Peyer's patch (tissue), 4 donors: ENCODE measurements at places on chromosomes 13 and 19. TPM values are rescaled to one million over a fixed set of nuclear protein-coding genes. Genes with fewer than 3 reads are reported as not detected.

Gene KIR2DL4
- total RNA-seq: 2.0 TPM

DNA sequence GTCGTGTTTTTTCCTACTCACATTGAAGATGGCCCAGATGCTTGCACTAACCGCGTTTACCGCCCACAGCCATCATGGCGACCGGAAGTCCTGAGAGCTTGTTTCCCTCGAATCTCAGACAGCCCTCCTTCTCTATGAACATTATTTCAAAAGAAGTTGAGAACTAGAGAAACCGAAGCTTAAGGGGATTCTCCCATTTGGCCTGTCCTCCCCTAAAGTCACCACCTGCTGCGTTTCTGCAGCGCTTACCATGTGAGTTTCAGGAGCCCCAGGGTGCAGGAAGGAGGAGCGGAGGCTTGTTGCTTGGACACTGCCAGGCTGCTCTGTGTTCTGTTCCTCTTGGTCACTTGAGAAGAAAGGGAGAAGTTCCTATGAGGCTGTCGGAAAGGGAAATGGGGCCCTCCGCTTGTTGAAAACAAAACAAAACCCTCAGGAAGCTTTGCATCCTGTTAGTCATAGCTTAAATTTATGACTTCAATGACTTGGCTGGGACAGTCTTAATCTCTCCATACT, 6.2 kb downstream of the CARD8 start:
- H3K27me3 ChIP-seq: no peaks in the 10 kb centered on the region
- peak overlapping the region; percentile 87 for H3K27ac ChIP-seq
- DNase-seq: peak; percentile 80
- peak overlapping the region; percentile 43 for H3K4me3 ChIP-seq
- no peaks in the 10 kb centered on the region for H3K36me3 ChIP-seq

DNA sequence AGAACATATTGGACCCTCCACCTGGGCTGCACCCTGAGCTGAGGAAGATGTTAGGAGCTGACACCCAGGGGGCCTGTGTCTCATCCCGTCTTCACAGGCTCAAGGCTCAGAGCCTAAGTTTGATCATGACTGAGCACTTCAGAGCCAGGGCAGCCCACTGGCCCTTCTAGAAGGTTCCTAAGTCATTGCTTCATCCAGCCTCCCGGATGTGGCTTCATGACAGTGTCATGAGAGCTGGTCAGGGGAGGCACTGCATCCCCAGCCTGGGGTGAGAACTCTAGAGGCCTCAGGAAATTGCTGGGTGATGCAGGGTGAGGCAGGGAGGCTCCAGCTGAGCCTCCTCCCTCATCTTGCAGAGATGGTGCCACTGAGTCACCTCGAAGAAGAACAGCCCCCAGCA, 24.9 kb upstream of the PIK3R2 start:
- no peak overlapping the region for H3K4me3 ChIP-seq
- no peaks in the 10 kb centered on the region for H3K4me1 ChIP-seq
- no peaks in the 10 kb centered on the region for H3K27me3 ChIP-seq
- no peak overlapping the region for H3K27ac ChIP-seq

DNA sequence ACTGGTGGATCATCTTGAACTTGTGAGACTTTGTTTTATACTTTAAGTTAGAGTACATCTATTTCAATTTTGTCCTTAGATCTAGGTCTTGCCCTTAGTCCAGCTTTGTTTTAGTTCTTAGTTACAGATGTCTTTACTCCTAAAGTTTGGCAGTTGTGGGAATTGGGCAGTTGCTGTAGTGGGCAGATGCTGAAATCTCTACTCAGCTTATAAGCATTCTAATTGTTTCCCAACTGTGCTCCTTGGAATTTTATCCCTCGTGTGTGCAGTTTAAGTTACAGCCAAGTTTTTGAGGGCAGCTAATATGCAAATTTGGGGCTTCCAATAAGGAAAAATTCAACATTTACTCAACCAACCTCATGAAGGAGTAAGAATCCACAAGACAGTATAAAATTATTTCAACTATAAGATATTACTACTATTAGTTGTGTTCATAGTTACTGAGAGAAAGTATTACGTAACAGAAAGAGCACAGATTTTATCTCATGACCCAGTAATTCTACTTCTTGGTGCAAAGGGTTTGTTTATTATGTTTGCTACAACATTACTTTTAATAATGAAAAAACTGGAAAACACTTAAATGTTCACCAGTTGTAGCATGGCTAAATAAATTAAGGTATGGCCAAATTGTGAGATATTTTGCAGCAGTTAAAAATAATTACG, 32.9 kb downstream of the CCDC122 start:
- no peak for DNase-seq
- no peaks in the 10 kb centered on the region for H3K4me1 ChIP-seq
- no peaks in the 10 kb centered on the region for H3K36me3 ChIP-seq
- H3K27me3 ChIP-seq: no peaks in the 10 kb centered on the region
- H3K27ac ChIP-seq: no peak overlapping the region

Gene FFAR3
- 1.1 TPM for total RNA-seq

DNA sequence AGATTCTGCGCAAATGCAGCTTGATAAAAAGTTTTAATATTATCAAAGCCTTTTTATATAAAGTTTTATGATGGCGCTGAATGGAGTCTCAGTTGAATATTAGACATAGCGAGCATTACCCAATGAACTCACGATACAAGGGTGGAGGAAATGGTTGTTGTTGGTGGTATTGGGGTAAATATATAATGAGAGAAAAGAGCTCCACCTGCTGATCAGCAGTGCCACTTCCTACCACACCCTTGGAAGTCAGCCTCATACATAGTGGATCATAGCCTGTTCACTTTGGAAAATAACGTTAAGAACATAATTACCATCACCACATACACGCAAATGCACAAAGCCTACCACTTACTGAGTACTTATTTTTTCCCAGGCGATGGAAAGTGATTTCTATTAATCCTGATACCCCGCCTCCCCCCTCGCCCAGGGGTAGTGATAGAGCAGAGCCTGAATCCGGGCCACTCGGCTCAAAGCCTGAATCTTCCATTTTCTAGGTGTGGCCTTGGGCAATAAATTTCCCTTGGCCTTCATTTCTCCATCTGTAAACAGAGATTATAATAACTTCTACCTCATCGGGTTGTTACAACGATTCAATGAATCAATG, 358.3 kb downstream of the KLF5 start:
- H3K4me1 ChIP-seq: no peaks in the 10 kb centered on the region
- H3K27me3 ChIP-seq: no peaks in the 10 kb centered on the region
- H3K36me3 ChIP-seq: no peaks in the 10 kb centered on the region
- H3K27ac ChIP-seq: no peak overlapping the region

DNA sequence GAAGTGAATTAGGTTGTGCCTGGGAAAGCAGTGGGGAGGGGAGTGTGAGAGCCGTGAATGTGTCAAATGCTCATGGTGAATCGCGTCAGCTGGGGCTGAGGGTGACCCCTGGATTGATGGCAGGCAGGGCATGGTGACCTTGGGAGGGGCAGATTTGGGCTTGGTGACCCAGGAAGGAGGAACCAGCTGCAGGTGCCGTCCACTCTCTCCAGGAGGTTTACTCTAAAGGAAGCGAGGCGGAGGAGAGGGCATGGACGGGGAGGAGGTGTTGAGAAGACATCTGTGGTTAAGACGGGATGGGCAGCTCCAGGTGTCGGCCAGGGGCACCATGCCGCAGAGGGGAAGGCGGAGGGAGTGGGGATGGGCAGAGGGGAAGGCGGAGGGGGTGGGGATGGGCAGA, 28.7 kb downstream of the TMEM255B start:
- H3K27ac ChIP-seq: no peak overlapping the region
- H3K36me3 ChIP-seq: no peaks in the 10 kb centered on the region
- no peak overlapping the region for H3K4me3 ChIP-seq
- peak; percentile 30 for DNase-seq
- no peaks in the 10 kb centered on the region for H3K4me1 ChIP-seq

- H3K4me1 ChIP-seq: no peaks in the 10 kb centered on the region
- no peak for DNase-seq
- H3K27me3 ChIP-seq: no peaks in the 10 kb centered on the region
- H3K4me3 ChIP-seq: no peak overlapping the region
- H3K36me3 ChIP-seq: no peaks in the 10 kb centered on the region
- no peak overlapping the region for H3K27ac ChIP-seq
Measured at GRCh38 chr19:12247644-12248222, 47.0 kb downstream of the ZNF44 start.

Gene OLFM4
- 613 TPM for total RNA-seq

GRCh38 chr19:19480688-19481087, 34.7 kb downstream of the TSSK6 start:
- no peaks in the 10 kb centered on the region for H3K27me3 ChIP-seq
- no peaks in the 10 kb centered on the region for H3K36me3 ChIP-seq
- H3K27ac ChIP-seq: no peak overlapping the region
- no peaks in the 10 kb centered on the region for H3K4me1 ChIP-seq
- no peak overlapping the region for H3K4me3 ChIP-seq

Gene LRP3
- 7.2 TPM for total RNA-seq

Gene TMIGD2
- total RNA-seq: 6.1 TPM

DNA sequence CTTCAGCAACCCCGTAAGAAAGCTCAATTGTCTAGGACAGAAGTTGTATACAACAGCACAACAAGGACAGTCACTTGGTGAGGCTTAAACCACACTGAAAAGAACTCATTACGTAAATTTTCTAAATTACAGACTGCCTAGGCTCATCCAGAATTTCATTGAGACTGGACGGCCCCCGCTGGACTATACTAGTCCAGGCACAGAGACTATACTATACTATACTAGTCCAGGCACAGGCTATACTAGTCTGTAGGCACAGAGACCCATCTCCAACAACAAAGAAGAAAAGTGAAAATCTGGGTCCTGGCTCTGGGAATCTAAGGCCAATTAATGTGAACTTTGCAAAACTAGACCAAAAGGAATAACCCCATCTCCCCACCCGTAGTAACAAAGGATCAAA, 700 bp downstream of the ZNF816 start:
- H3K4me3 ChIP-seq: peak overlapping the region; percentile 75
- peaks cover 9% of the 10 kb centered on the region for H3K4me1 ChIP-seq
- no peaks in the 10 kb centered on the region for H3K27me3 ChIP-seq
- peak overlapping the region; percentile 85 for H3K27ac ChIP-seq
- H3K36me3 ChIP-seq: no peaks in the 10 kb centered on the region

DNA sequence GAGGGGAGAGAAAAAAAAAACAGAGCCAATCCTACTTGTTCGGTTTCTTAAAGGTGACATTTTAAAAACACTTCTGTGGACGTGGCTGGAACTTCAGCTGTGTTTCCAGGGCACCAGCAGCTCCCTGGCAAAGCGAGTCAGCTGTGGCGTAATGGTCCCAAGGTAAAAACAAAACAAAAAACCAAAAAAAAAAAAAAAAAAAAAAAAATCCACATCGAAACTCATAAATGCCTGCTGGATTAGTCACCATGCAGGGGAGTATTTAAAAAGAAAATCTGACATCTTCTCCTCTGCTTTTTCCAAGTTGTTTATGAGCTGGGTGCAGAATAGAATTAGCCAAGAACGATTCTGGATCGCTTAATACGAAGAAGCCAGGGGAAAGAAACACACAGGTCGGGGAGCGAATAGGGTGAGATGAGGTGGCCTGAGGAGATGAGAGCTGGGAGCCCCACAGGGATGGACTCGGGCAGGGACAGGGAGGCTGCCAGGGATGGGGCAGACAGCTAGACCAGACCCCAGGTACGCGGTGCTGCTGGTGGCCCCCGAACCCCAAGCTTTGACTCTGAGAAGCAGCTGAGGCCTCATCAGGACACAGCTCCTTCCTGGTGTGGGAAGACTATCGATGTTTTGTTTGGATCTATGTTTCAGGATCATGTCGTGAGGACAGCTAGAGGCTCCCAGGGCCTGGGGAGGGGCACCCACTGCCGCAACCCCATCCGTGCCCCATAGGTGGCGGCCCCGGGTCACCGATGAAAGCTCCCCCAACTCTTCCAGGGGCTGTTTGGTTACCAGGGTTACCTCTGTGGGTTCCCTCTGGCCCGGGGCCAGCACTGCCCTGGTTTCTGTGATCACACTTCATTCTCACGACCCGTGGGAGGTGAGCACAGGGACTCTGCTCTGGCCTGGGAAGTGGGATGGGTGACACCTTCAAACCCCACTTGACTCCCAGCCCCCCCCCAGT, 3.1 kb upstream of the CTXN1 start:
- peaks cover 5% of the 10 kb centered on the region for H3K4me1 ChIP-seq
- no peaks in the 10 kb centered on the region for H3K36me3 ChIP-seq
- H3K27me3 ChIP-seq: no peaks in the 10 kb centered on the region
- no peak overlapping the region for H3K4me3 ChIP-seq

DNA sequence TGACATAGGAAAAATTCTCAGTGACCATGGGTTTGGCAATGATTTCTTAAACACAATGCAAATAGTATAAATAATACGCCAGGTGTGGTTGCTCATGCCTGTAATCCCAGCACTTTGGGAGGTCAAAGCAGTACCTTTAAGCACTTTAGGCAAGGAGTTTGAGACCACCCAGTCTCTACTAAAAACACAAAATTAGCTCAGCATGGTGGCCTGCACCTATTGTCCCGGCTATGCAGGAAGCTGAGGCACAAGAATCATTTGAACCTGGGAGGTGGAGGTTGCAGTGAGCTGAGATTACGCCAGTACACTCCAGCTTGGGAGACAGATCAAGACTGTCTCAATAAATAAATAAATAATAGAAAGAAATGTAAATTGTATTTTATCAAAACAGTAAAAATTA, 356.5 kb upstream of the SLITRK6 start:
- no peak overlapping the region for H3K27ac ChIP-seq
- no peak for DNase-seq
- H3K36me3 ChIP-seq: no peaks in the 10 kb centered on the region
- H3K4me1 ChIP-seq: no peaks in the 10 kb centered on the region

DNA sequence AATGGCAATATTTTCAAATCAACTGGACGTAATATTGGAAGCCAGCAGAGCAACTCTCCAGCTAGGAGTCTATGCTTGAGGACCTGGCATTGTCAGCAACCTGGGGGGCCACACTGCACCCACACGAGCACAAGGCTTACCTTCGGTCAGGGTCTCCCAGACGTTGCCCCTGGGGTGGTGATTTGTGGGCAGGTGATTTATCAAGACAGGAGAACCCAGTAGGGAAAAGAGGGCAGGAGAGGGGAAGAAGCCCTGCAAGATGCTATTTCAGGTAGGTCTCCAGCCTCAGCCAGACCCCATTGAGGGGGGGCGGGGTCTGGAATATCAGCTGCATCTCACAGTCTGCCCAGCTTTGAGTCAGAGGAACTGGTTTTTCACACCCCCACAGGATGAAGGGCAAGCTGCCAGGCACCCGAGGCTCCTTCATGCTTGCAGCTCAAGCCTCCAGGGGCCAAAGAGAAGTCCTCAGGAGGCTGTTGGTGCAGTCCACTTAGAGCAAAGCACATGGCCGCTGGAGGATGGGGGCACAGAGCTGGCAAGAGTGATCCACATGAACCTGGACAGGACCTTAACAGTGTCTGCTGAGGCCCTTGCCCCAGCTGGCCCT, 80.9 kb upstream of the UQCRFS1 start:
- DNase-seq: no peak
- H3K27me3 ChIP-seq: no peaks in the 10 kb centered on the region
- H3K4me1 ChIP-seq: no peaks in the 10 kb centered on the region
- no peak overlapping the region for H3K4me3 ChIP-seq
- H3K27ac ChIP-seq: no peak overlapping the region
